CD8-positive, alpha-beta memory T cell (primary cell): ENCODE measurements at places on chromosomes 1 and 21. TPM values are rescaled to one million over a fixed set of nuclear protein-coding genes. Genes with fewer than 3 reads are reported as not detected.

The CELA3B gene
- total RNA-seq, result not detected

The ZSWIM5 gene
- total RNA-seq, result 1.4 TPM

The TMPRSS15 gene
- not detected for total RNA-seq

The ETNK2 gene
- total RNA-seq, result 1.1 TPM

The ILDR2 gene
- 4.4 TPM for total RNA-seq

The LCA5L gene
- 0.33 TPM for total RNA-seq

The TSSK3 gene
- total RNA-seq, result 1.1 TPM

The CELSR2 gene
- total RNA-seq, result 2.7 TPM

The ORC1 gene
- 40.6 TPM for total RNA-seq

The VWA1 gene
- not detected for total RNA-seq

The GSTM5 gene
- not detected for total RNA-seq

The KCND3 gene
- total RNA-seq, result not detected

DNA sequence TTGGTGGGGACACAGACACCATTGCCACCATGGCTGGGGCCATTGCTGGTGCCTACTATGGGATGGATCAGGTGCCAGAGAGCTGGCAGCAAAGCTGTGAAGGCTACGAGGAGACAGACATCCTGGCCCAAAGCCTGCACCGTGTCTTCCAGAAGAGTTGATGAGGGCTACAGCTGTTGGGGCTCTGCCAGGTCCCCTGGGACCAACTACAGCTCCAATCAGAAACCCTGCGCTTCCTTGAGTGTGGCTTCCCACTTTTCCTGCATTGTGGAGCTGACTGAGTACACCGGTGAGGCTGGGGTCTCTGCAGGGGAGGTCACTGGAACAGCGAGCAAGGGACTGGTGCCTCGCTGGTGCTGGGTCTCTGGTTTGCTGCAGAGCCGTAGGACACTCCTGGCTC is 4.5 kb downstream of the ADPRS start:
- no peak overlapping the region for H3K27ac ChIP-seq

- H3K36me3 ChIP-seq, result no peaks in the 10 kb centered on the region
- H3K4me3 ChIP-seq, result no peak overlapping the region
- no peaks in the 10 kb centered on the region for H3K27me3 ChIP-seq
- no peak for DNase-seq
Observed at GRCh38 chr1:55052221-55053142, 13.1 kb downstream of the PCSK9 start.

GRCh38 chr21:36722370-36723368 is 23.8 kb downstream of the SIM2 start:
- H3K27me3 ChIP-seq, result peaks cover 11% of the 10 kb centered on the region
- no peak overlapping the region for H3K27ac ChIP-seq
- no peaks in the 10 kb centered on the region for H3K4me1 ChIP-seq

DNA sequence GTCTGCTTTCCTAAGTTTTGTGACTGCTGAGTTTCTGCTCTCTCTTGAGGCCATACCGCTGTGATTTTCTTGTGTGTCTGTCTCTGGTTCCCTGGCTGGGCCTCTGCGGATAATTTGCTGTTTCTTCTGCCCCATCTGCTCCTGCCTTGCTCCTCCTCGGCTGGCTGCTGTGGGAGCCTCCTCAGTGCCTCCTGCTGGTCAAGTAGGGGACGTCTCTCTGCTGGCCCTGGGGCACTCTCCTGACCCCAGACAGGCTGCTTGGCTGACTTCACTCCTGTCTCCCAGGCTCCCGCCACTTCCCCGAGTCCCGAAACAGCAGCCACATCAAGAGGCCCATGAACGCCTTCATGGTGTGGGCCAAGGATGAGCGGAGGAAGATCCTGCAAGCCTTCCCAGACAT is 28.5 kb downstream of the ETNK2 start:
- H3K27me3 ChIP-seq, result no peaks in the 10 kb centered on the region
- H3K4me1 ChIP-seq, result no peaks in the 10 kb centered on the region
- no peak overlapping the region for H3K27ac ChIP-seq
- H3K36me3 ChIP-seq, result no peaks in the 10 kb centered on the region
- no peak for DNase-seq
- no peak overlapping the region for H3K4me3 ChIP-seq

DNA sequence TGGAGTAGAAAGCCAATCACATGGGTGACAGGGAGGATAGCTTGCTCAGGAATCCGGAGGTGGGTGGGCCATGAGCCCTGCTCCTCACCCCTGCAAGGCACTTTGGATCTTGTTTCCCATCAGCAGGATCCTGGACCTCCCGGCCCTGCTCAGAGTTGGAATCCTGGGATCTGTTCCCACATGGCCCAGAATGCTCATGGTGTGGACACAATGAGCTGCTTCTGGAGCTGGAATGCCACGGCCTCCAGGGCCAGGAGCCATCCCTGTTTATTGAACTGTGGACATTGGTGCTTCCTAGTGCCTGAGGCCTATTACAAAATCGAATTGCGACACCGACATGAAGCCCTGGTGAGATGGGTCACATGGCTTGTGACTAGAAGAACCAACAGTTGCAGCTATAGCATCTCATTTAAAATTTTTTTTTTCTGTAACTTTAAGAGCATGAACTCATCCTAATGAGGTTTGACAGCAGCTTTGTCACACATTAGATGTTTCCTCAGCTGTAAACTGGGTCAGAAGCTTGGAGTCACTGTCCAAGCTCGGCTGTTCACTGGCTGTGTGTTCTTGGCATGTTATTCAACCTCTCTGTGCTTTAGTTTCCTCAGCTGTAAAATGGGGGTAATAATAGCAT is 40.4 kb upstream of the GOLT1A start:
- no peaks in the 10 kb centered on the region for H3K4me1 ChIP-seq
- no peaks in the 10 kb centered on the region for H3K36me3 ChIP-seq
- H3K27ac ChIP-seq, result no peak overlapping the region
- no peak overlapping the region for H3K4me3 ChIP-seq
- H3K27me3 ChIP-seq, result no peaks in the 10 kb centered on the region

DNA sequence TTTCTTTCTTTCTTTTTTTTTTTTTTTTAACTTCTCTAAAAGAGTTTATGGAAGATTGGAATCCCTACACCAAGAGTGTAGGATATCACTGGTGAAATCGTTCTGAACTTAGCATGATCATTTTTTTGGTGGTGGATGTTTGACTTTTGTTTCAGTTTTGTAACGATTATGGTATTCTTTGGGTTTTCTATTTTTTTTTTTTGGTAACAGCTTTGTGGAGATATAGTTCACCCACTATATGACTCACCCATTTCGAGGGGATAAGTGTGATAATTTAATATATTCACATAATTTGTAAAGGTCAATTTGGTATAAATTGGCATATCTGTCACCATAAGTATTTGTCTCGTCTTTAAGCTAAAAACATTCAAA is 29.2 kb downstream of the AGPAT3 start:
- H3K4me1 ChIP-seq, result peaks cover 22% of the 10 kb centered on the region
- no peak overlapping the region for H3K4me3 ChIP-seq
- H3K27me3 ChIP-seq, result no peaks in the 10 kb centered on the region
- peaks cover 4% of the 10 kb centered on the region for H3K36me3 ChIP-seq
- peak overlapping the region; percentile 43 for H3K27ac ChIP-seq
- no peak for DNase-seq

DNA sequence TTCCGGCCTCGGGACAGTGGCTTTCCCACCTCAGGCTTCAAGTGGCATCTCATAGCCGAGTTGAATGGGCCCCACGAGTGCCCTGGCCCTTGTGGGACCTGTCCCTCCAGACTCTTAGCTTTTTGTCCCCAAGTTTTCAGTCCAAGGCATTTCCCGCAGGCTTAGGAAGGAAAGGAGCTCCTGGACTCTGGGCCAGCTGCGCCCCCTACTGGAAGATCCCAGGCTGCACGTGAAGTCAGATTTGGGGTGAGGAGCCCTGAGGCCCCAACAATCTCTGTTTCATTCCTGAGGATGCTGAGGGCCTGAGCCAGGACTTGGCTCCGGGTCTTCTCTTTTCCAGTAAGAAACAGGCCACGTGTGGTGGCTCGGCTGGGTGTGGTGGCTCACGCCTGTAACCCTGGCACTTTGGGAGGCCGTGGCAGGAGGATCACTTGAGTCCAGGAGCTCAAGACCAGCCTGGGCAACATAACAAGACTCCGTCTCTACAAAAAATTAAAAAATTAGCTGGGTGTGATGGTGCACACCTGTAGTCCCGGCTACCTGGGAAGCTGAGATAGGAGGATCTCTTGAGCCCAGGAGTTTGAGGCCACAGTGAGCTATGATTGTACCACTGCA is 67.4 kb downstream of the ARHGEF10L start:
- no peak overlapping the region for H3K4me3 ChIP-seq
- no peak for DNase-seq
- H3K36me3 ChIP-seq, result no peaks in the 10 kb centered on the region
- H3K27ac ChIP-seq, result no peak overlapping the region

- H3K27me3 ChIP-seq, result no peaks in the 10 kb centered on the region
- H3K4me1 ChIP-seq, result no peaks in the 10 kb centered on the region
- no peaks in the 10 kb centered on the region for H3K36me3 ChIP-seq
- H3K27ac ChIP-seq, result no peak overlapping the region
- DNase-seq, result no peak
Observed at GRCh38 chr1:118144684-118145083, 40.3 kb downstream of the SPAG17 start.

DNA sequence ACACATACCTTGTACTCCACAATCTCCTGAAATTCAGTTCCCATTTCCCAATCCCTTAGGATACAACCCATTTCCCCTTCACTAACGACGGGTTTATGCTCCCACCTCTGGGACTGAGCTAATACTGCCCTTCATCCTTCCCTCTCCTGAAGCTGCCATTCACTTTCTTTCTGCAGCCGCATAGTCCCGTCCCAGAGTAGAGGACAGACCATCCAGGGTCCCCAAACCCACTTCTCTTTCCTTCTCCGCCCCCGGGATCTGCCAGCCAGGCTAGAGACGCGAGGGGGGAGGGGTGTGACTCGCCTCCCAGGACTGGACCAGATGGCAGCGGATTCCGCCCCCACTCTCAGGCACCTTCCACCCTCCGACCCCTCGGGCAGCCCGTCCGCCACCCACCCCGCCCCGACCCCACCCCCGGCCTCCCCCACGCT is 679 bp downstream of the ABL2 start:
- peaks cover 8% of the 10 kb centered on the region for H3K4me1 ChIP-seq
- peak overlapping the region; percentile 70 for H3K27ac ChIP-seq
- no peaks in the 10 kb centered on the region for H3K36me3 ChIP-seq

GRCh38 chr1:55820501-55820900 is 605.3 kb upstream of the USP24 start:
- H3K27me3 ChIP-seq, result no peaks in the 10 kb centered on the region
- no peaks in the 10 kb centered on the region for H3K36me3 ChIP-seq
- DNase-seq, result no peak
- no peak overlapping the region for H3K27ac ChIP-seq
- H3K4me1 ChIP-seq, result no peaks in the 10 kb centered on the region
- no peak overlapping the region for H3K4me3 ChIP-seq

DNA sequence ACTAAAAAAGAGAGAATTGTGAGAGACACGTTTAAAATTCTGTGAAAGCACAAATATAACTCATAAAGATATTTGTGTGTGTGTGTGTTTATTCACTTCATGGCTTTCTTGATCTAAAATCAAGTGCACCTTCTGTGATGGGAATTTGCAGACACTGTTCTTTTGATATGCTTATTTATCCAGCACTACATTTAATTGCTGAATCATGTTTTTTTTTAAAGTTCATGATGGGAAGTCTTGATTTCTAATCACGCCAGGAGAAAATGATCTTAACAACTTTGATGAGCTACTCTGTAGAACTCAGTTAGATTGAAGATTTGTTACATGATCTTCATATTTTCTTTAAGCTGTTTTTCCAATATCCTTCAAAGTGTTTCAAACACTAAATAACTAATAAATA is 35.0 kb downstream of the KCNT2 start:
- no peaks in the 10 kb centered on the region for H3K4me1 ChIP-seq
- DNase-seq, result no peak
- H3K27ac ChIP-seq, result no peak overlapping the region
- H3K36me3 ChIP-seq, result no peaks in the 10 kb centered on the region

DNA sequence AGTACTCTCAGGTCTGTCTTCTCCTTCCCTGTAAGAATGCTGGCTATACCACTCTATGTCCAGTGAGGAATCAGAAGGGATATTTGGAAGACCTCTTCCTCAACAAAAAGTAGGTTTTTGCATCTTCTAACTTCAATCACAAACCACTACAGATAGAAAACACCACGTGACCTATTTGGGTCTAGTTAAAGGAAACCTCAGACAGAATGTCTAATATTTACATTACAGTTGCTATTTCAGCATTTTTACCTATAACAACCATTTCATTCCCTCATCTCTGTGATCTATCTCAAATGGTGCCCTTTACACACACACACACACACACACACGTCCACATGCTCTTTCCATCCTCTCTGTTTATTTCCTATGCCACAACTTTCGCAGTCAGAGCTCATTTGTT is 7.9 kb upstream of the ADORA3 start:
- H3K4me3 ChIP-seq, result no peak overlapping the region
- peaks cover 68% of the 10 kb centered on the region for H3K4me1 ChIP-seq
- no peaks in the 10 kb centered on the region for H3K36me3 ChIP-seq
- peak; percentile 25 for DNase-seq
- no peaks in the 10 kb centered on the region for H3K27me3 ChIP-seq

DNA sequence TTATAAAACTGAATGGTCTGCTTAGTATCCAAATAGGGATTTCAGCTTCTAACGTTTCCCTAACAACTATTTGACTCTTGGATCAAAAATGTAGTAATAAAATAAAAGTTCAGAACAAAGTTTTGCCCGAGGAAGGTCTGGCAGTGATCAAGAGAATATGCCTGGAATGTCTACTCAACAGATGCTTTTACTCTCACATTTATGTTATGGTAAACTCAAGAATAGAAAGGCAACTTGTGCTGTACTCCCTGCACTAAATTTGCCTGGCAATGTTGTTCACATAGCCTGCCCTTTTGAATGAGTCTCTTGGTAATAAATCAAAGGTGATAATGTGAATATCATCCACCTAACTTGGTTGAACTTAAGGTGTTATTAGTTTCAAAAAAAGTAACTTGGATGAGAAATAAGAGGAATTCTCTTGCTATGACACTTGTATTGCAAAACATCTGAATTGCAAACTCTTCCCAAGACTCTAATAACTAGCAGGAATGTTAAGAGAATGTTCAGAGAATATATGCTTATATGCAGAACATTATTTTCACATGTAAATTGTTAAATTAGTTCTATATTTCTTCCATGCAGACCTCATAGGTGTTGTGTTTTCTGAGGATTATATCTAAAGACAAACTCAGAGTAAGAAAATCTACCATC is 215.8 kb downstream of the COL24A1 start:
- no peak for DNase-seq
- no peak overlapping the region for H3K4me3 ChIP-seq
- no peak overlapping the region for H3K27ac ChIP-seq
- no peaks in the 10 kb centered on the region for H3K27me3 ChIP-seq
- H3K36me3 ChIP-seq, result no peaks in the 10 kb centered on the region

DNA sequence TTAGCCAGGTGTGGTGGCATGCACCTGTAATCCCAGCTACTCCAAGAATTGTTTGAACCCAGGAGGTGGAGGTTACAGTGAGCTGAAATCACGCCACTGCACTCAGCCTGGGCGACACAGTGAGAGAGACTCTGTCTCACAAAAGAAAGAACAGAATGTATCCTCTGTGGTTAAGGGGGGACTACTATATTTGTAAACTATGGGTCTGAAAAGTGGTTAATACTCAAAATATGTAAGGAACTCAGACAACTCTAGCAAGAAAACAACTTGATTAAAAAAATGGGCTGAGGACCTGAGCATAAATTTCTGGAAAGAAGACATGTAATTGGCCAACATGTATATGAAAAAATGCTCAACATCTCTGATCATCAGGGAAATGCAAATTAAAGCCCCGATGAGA is 11.2 kb downstream of the FNBP1L start:
- no peak overlapping the region for H3K4me3 ChIP-seq
- no peaks in the 10 kb centered on the region for H3K36me3 ChIP-seq
- no peak overlapping the region for H3K27ac ChIP-seq
- no peak for DNase-seq
